Hepatocyte (in vitro differentiated cells): ENCODE measurements at places on chromosomes 1 and 21. TPM values are rescaled to one million over a fixed set of nuclear protein-coding genes. Genes with fewer than 3 reads are reported as not detected.

- H3K4me1 ChIP-seq, result no peaks in the 10 kb centered on the region
- H3K27ac ChIP-seq, result no peak overlapping the region
- H3K4me3 ChIP-seq, result no peak overlapping the region
Measured at GRCh38 chr1:98794196-98794886, 132.8 kb downstream of the SNX7 start.

GRCh38 chr1:61182049-61182448 is 99.7 kb downstream of the NFIA start:
- peak overlapping the region; percentile 1 for H3K27ac ChIP-seq
- H3K4me1 ChIP-seq, result peaks cover 44% of the 10 kb centered on the region
- DNase-seq, result peak; percentile 36
- H3K4me3 ChIP-seq, result no peak overlapping the region
- H3K36me3 ChIP-seq, result no peaks in the 10 kb centered on the region

DNA sequence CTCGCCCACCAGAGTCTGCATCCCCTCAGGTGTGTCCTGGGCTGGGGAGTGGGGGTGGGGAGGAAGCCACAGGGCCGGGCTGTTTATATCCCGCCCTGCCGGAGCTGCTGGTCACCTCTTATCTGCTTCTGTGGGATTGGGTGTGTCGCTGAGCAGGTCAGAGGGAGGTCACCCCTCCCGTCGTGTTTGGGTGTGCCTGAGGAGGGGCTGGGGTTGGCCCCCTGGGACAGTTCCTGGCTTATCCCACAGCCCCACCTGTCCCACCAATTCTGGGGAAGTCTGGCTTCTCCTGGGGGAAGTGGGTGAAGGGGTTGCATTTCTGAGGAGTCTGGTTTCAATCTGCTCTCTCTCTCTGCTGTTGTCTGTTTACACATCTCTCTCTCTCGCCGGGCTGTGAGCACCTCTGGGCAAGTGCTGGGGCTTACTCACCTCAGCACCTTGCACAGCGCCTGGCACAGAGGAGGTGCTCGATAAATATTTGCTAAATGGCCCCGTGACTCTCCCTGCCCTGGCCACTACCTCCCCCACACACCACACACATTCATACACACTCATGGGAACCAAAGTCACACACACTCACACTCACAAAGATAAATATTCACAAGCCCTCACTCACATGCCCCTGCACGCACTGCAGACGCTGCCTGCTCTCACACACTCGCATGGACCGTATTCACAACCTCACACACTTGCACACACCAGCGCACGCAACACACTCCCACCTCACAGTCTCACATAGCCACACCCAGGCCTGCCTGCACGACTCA is 8.3 kb downstream of the ELF3 start:
- DNase-seq, result peak; percentile 88
- peaks cover 61% of the 10 kb centered on the region for H3K4me1 ChIP-seq
- no peaks in the 10 kb centered on the region for H3K27me3 ChIP-seq

DNA sequence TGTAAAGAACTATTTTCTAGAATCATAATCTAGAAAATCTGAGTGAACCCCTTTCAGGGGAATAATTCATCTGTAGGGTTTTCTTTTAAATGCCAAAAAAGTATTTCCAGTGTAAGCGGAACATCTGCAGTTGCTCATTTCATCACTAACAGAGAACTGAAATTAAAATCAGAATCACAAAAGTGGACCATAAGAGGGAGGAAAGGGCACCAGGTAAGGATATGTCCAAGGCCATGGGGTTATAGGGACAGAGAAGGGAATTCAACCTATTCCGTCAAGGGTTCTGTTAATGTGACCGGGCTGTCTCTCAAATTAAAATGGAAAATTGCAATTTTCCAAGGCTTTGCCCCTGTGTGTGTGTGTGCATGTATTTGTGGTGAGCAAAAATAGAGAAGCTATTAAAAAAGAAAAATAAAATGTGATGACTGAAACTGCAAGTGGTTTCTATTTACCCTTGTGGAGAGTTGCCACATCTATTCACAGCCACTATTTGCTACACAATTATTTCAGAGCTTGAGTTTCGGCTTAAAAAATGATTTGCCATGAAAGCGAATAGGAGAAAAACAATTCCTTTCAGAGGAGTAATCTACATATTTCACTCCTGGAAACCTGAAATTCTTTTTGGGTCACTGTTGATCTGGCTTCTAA is 53.1 kb downstream of the APP start:
- H3K36me3 ChIP-seq, result no peaks in the 10 kb centered on the region
- H3K4me3 ChIP-seq, result no peak overlapping the region
- H3K4me1 ChIP-seq, result peaks cover 12% of the 10 kb centered on the region
- DNase-seq, result no peak
- H3K27me3 ChIP-seq, result no peaks in the 10 kb centered on the region

The GPR52 gene
- 1.3 and 1.6 TPM in 2 replicates for total RNA-seq
